ENCODE measurements at places on chromosomes 5 and 9.

GRCh38 chr9:35951736-35952135, 6.2 kb downstream of the OR2S2 start:
- no peak for DNase-seq
- H3K4me1 ChIP-seq: no peaks in the 10 kb centered on the region
- H3K27me3 ChIP-seq: no peaks in the 10 kb centered on the region
- no peak overlapping the region for H3K4me3 ChIP-seq
- H3K36me3 ChIP-seq: no peaks in the 10 kb centered on the region
- H3K27ac ChIP-seq: no peak overlapping the region

- no peak for DNase-seq
- H3K27me3 ChIP-seq: no peaks in the 10 kb centered on the region
- peak overlapping the region; percentile 30 for H3K27ac ChIP-seq
- H3K4me3 ChIP-seq: no peak overlapping the region
- H3K4me1 ChIP-seq: peaks cover 4% of the 10 kb centered on the region
- no peaks in the 10 kb centered on the region for H3K36me3 ChIP-seq
These were observed 163.9 kb downstream of the ARRDC3 start for GRCh38 chr5:91219091-91219802.

- no peak overlapping the region for H3K27ac ChIP-seq
- H3K36me3 ChIP-seq: no peaks in the 10 kb centered on the region
- H3K4me3 ChIP-seq: no peak overlapping the region
- H3K4me1 ChIP-seq: no peaks in the 10 kb centered on the region
- no peak for DNase-seq
- H3K27me3 ChIP-seq: no peaks in the 10 kb centered on the region
These were observed 2.6 kb upstream of the CCDC187 start for GRCh38 chr9:136306211-136307208.

DNA sequence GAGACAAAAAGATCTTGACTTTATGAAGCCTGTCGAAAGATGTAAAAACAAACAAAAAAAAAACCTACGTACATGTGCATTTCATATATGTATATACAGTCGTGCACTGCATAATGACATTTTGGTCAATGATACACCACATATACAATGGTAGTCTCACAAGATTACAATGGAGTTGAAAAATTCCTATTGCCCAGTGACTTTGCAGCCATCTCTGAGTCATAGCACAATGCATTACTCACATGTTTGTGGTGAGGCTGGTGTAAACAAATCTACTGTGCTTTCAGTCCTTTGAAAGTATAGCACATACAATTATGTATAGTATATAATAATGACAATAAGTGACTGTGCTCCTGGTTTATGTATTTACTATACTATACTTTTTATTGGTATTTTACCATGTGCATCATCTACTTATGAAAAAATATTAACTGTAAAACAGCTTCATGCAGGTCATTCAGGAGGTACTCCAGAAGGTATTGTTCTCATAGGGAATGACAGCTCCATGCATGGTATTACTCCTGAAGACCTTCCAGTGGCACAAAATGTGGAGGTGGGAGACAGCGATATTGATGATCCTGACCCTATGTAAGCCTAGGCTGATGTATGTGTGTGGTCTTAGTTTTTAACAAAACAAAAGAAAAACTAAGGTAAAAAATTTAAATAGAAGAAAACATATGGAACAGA, 73.7 kb upstream of the FST start:
- no peak for DNase-seq
- no peaks in the 10 kb centered on the region for H3K27me3 ChIP-seq
- H3K27ac ChIP-seq: no peak overlapping the region
- no peak overlapping the region for H3K4me3 ChIP-seq
- H3K36me3 ChIP-seq: no peaks in the 10 kb centered on the region

GRCh38 chr9:108876425-108876824, 14.4 kb downstream of the ACTL7A start:
- DNase-seq: no peak
- no peaks in the 10 kb centered on the region for H3K27me3 ChIP-seq
- H3K4me3 ChIP-seq: no peak overlapping the region

DNA sequence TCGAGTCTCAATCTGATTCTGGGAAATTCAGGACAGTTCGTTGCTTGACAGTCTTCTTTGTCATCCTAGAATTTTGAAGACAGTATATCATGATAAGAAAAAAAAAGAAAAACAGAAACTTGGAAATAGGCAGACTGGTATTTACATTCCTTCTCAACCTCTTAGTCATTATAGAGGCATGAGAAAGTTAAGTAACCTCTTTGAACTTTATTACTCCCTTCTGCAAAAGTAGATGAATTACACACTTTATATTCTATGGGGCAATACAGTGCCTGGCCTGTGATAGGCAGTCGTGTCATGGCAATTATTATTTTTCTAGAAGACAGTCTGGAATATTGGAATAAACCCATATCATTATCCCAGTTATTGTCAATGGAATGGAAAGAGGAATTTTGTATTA, 828.9 kb downstream of the TLR4 start:
- H3K4me1 ChIP-seq: no peaks in the 10 kb centered on the region
- no peaks in the 10 kb centered on the region for H3K27me3 ChIP-seq
- no peak overlapping the region for H3K27ac ChIP-seq
- H3K4me3 ChIP-seq: no peak overlapping the region
- DNase-seq: no peak
- H3K36me3 ChIP-seq: no peaks in the 10 kb centered on the region
